ENCODE measurements at places on chromosomes 4 and X.

DNA sequence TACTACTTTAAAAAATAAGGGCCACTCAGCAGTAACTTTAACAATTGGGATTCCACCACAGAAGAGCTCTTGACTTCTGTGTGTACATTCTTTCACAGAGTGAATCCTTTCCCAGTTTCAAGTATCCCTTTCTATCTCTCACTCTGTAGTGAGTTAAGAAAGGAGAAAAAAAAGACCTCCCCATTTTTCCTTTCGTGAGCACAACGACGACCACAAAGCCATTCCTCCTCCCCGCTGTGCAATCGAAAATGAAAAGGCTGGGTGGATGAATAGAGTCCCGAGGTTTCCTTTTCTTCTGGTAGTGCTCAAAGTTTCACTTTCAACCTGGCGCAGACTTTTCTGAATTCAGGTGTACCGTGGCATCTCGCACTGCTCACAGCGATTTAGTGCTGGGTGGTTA lies 58.0 kb downstream of the TAB3 start:
- no peak for DNase-seq

GRCh38 chr4:76699751-76700310 lies 198.1 kb downstream of the SOWAHB start:
- DNase-seq: no peak

- DNase-seq: no peak
These were observed 40.9 kb upstream of the STS start for GRCh38 chrX:7106649-7107048.

- DNase-seq: no peak
These were observed 591.5 kb upstream of the PITX2 start for GRCh38 chr4:111214371-111214770.

GRCh38 chr4:100061835-100062234 lies 111.8 kb upstream of the H2AZ1 start:
- DNase-seq: no peak

GRCh38 chr4:65007841-65008439 lies 598.7 kb upstream of the TECRL start:
- no peak for DNase-seq

DNA sequence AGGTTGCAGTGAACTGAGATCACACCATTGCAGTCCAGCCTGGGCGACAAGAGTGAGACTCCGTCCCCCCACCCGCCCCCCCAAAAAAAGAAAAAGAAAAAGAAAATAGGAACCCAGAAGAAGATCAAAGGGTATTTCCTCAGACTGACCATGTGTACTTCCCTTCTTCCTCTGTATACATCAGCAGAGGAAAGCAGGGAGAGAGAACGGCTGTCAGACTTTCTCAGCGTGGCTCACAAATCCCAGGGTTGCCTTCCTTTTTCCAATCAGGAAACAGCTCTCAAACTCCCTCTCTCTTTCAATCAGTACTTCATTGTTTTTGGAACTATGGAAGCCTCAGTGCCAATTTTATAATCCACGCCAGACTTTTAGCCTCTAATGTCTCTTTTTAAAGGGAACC lies 59.1 kb downstream of the CHRNA9 start:
- no peak for DNase-seq

DNA sequence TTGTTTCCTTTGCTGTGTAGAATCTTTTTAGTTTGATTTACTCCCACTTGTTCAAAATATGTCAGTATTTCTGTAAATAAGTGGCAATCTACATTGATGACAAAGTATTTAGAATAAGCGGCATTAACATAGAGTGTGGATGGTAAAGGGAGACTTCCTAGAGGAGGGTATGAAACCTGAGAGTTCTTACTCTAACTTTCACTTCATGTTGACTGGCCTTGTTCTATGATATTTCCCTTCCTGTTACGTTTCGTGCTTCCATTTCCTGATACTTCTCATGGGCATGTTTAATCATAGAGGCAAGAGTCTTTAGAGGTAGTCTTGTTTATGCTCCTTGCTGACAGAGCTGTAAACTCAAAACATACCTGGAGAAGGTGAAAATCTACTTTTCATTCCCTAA lies 408.9 kb downstream of the GLUD2 start:
- no peak for DNase-seq

DNA sequence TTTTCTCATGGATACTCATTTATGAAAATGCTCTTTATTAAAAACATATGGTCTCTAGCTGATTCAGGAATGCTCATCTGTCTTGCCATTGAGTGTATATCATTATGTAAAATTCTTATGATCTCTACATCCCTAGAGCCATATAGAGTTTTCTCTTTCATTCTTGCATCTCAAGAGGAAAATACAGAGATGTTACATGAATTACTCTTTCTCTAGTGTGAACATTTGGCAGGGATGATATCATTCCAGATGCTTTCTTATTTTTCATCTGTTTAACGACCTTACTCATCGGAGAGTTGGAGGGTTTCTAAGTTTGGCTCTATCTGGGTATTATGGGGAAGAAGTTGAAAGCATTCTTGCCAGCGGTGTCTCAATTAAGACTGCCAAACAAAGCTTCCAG lies 202.9 kb upstream of the SLC7A11 start:
- no peak for DNase-seq

DNA sequence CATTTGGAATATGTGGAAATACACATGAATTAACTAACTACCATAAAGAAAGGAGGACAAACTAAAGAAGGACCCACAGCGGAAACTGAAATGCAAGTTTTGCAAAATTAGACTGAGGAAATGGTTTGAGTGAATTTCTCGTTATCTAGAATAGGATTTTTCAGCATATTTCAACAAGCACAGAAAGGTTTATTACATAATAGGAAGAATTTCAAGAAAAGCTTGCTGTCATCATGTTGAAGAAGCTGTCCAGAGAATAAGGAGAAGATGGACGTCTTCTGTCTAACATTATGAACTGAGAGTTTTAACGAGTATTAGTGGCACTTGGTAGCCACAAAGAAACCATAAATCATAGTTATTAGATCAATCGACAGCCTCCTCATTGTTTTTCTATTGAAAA lies 45.0 kb downstream of the TEC start:
- DNase-seq: no peak

DNA sequence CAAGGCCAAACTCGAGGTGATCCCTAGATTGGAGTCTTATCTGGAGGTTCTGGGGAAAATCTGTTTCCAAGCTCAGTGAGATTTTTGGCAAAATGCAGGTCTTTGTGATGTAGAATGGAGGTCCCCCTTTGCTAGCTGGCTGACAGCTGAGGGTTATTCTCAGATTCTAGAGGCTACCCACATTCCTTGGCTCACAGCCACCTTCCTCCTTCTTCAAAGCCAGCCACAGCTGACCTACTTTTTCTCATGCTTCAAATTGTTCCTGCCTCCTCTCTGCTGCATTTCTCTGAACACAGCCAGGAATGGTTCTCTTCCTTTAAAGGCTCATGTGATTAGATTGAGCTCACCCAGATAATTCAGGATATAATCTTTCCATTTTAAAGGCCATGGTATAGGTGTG lies 86.9 kb downstream of the VCX3A start:
- DNase-seq: no peak

DNA sequence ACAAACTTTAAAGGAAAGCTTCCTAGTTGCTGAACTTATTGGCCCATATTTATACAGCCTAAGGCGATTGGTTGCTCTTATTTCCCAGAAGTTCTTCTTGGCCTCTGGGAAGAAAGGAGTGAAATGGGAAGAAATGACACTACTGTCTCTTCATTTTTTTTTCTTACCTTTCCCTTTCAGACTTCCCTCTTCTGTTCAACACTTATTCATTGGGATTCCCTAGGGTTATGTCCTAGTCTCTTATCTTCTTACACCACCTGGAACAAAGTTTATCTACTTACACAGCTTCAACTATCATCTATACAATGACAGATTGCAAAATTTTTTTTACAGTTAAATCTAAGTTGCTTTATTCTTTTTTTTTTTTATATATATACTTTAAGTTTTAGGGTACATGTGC lies 68.0 kb downstream of the SNX12 start:
- no peak for DNase-seq

DNA sequence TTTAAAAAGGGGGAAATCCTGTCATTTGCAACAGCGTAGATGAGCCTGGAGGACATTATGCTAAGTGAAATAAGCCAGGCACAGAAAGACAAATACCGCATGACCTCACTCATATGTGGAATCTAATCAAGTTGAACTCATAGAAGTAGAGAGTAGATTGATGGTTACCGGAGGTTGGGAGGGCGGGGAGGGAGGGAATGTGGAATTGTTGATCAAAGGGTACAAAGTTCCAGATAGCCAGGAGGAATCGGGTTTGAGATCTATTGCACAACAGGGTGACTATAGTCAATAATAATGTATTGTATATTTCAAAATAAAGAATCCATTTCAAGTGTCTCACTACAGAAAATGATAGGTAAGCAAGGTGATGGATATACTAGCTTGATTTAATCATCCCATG lies 393.2 kb downstream of the BCOR start:
- DNase-seq: no peak

DNA sequence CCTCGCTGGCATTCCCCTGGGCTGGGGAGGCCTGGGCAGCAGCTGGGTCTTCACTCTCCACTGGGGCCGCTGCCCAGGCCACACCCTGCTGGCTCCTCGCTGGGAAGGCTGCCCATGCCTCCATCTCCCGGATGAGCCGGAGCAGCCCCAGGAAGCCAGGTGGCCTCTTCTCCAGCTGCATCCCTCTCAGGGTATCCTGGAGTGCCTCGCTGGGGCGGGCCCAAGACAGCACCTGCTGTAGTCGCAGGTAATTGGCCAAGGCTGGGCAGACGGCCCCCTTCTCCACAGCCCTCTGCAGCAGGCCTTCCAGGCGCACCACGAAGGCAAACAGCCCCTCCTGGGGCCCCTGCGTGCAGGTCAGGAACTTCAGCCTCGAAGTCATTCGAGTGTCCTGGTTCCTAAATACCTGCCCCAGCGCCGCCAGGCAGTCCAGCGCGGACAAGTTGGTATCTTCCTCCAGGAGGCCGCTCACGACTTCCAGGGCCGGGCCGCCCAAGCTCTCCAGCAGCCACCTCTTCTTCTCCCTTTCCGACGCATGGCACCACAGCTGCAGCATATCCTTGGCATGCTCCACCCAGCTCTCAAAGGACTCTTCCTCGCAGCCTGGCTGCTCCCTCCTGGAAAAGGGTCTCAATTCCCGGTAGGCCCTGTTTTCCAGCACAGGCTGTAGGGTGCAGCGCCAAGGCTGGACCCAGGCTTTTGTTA lies 3.7 kb downstream of the PNMA6E start:
- DNase-seq: no peak

DNA sequence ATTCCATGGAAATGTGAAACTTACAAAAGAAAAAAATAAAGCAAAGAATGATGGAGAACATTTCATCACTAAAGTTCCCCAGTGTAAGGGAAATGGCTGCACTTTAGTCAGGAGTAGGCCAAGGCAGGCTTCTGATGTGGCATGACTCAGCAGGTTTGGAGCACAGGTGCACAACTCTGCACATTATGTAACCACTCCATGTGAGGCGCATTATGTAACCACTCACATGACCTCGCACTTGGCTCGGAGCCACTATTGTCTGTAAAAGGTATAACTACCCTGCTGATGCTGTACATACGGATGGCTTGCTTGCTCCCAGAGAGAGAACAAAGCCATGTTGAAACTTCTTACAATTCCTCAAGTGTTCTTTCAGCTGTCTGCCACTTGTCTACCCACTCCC lies 727.6 kb downstream of the TRAM1L1 start:
- no peak for DNase-seq

DNA sequence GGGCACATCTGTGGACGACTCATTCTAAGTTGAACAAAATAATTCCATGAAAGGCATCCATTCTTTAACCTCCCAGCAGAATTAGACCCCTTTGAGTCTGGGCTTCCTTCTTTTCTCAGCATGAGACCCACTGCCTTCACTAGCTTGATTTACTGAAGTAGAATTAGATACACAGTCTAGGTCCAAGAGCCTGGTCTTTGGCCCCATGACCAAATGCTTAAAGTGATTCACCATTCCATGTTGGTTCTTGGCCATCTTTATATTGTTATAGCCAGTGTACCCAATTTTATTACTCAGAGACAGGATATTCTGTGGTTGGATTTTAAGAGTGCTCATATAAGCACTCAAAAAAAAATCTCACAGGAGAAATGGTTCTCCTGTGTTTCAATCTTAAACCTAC lies 155.3 kb upstream of the GPC4 start:
- no peak for DNase-seq

DNA sequence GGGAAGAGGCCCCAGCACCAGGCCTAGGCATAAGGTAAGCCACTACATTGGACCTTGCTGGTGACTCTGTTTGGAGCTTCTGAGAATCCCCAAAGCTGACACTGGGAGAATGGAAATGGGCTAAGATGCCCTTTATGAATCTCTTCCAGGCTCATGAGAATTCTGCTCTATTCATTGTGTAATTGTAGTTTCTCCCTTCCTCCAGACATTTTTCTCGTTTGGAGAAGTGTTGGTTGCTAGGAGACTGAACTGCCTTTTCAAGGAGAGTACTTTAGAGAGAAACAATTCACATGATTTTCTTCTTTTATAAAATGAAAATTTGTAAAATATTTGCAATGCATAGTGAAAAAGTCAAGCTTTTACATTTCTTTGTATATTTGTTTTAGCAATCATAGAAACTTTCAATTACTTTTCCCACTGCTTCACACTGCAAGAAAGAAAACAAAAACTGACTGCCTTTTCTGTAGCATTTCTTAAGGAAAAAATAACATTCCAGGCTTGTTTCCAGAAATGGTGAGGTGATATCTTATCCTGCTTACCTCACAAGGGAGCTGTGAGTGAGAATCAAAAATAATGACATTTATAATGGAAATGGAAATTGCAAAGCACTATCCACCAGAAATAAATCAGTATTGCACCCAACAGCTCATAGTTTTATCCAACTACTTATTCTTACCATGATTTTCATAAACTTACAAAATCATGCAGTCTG lies 24.9 kb upstream of the DCHS2 start:
- no peak for DNase-seq

DNA sequence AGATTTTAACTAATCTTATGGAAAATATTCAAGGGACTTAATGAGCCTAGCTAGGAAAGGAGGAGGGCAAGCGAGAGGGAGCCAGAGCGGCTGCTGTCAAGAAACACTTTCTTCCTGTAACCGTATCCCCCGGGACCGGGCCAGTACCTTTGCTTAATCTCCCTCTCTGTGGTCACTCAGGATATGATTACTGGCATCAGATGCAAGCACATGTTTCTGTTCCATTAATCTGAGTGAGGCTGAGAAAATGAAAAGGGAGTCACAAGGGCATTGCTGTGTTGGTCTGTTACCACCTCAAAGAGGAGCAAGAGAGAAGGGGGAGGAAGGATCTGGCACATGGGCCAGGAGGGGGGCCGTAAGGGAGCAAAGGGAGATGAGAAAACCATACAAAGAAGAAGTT lies 356.7 kb upstream of the GATB start:
- DNase-seq: no peak

Data from activated CD8-positive, alpha-beta memory T cell treated with anti-CD3 and anti-CD28 coated beads for 1 hour (primary cell).